Kidney tubule cell (primary cell): ENCODE measurements at places on chromosomes 2 and 18.
A peak's percentile ranks its signal among the peaks of the same experiment; 100 is the strongest.

DNA sequence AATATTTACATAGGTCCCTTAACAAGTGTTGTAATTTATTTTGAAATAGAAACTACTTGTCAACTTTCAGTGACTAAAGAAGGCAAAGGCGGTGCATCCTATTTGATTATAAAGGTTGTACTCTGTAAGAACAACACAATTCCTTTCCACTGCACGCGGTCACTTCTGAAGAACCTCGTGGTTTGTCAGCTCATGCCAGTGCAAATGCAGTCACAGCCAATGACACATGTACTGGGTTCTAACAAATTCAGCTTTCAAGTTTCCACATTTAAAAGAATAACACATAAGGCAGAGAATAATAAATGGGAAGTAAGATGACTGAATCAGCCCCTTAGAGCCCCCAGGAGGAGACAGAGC is 39.7 kb downstream of the CYB5A start:
- peak; percentile 46 for DNase-seq

DNA sequence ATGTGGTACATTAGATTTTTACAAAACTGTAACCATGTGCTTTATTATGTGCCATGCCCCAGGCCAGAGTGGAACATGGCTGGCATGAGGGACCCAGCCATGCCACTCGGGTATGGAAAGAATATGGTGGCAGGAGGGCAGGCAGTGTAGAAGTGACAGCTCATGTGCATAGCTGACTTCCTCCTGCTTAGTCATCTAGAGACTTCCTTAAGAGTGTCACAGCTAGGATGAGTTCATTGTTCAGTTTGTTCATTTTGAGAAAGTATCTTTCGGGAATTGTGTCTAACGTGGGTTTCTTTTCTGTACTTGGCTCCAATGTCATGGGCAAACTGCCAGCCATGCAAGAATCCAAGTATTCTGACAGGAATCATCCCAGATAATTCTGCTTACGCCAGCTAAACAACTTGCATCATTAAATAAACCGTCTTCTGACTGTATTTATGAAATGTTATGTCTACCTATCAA is 94.3 kb upstream of the ITGB6 start:
- DNase-seq, result peak; percentile 79

DNA sequence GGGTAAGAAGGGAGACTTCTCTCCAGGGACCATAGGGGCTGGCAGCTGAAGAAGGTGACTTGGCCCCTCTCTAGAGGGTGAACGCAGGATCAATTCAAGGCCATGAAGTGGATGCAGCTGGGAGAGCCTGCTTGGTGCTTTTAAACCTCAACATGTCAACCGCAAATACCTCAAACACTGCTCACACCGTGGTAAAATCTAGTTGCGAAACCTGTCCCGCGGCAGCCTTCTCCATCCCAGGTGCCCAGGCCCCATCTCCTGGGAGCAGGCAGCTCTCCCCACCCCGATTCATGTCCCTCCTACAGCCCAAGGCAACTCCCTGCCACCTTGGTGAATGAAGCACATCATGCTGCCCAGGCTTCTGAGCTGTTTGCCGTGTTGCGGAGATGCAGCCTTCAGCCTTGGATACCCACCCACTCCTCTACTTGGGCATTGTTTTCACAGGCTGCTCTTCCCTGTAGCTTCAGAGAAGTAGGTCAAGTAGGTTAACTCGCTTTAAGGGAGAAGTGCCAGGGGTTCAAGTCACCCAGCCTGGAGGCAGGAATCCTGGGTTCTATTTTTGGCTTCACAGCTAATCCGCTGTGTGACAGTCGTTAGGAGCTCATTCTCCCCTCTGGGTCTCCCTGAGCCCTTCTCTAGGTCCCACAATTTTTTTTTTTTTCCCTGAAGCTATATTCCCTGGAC is 6.2 kb upstream of the EFR3B start:
- no peak for DNase-seq

DNA sequence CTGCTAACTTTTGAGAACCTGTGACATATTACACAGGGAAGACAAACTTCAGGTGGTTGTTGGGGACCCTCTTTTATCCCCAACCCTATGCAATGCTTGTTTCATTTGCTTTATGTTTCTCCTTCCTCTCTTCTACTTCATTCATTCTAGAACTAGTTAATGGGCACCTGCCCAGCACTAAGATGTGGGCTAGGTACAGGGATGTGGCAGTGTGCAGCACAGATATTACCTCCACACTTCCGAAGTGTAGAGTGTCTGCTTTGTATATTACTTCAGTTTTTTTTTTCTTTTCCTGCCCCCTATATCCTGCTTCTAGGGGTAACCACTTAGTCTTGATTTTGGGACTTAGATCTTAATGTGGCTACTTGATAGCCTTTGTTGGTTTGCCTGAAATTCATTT is 35.1 kb downstream of the CD28 start:
- no peak for DNase-seq

GRCh38 chr18:62586781-62587487 is 64.1 kb downstream of the ZCCHC2 start:
- DNase-seq, result no peak

DNA sequence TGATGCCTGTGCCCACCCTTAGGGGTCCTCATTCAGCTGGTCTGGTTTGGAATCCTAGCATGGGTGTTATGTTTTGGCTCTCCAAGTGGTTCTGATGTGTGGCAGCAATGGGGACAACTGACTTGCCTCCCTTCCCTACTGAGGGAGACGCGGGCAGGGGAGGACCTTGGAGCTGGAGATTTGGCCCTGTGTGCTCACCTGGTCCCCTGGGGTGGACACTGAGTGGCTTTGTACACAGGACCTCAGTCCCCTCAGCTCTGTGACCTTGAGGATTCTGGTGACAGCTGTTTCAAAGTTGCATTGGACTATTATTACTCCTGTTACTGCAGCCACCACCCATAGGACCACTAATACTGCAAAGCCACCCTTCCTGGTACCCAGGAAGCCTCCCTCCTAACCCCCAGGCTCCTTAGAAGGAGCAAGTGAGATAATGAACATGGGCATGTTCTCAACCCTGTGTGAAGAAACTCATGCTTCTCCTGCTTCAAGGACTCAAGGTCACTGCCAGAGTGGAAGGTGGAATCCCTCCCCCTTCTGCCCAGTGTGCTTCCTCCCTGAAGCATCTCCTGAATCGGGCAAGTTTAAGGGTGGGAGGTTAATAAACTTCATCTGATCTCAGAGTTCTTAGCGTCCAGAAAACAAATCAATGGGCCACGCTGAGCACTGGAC is 26.5 kb downstream of the TMEM182 start:
- no peak for DNase-seq
